ENCODE measurements at places on chromosomes 2 and 18.

- no peak for DNase-seq
Measured at GRCh38 chr2:162824304-162824703, 14.3 kb downstream of the KCNH7 start.

DNA sequence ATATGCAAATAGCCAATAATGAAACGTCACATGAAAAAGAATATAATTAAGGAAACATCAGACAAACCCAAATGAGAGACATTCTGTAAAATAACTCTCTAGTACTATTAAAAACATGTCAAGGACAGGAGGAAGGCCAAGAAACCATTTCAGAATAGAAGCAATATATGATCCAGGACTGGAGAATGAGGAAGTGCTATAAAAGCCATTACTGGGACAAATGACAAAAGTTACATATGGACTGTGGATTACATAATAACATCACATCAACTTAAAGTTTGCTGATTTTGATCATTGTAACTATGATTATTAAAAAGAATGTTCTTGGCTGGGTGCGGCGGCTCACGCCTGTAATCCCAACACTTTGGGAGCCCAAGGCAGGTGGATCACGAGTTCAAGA lies 81.3 kb downstream of the CRACDL start:
- DNase-seq = no peak

GRCh38 chr2:40178171-40178778 lies 273.6 kb downstream of the SLC8A1 start:
- DNase-seq = no peak

GRCh38 chr2:84832772-84833461 lies 48.0 kb downstream of the TRABD2A start:
- no peak for DNase-seq

GRCh38 chr2:99399063-99399462 lies 61.9 kb downstream of the EIF5B start:
- DNase-seq = no peak

- no peak for DNase-seq
Measured at GRCh38 chr2:120678251-120678650, 57.4 kb upstream of the GLI2 start.

DNA sequence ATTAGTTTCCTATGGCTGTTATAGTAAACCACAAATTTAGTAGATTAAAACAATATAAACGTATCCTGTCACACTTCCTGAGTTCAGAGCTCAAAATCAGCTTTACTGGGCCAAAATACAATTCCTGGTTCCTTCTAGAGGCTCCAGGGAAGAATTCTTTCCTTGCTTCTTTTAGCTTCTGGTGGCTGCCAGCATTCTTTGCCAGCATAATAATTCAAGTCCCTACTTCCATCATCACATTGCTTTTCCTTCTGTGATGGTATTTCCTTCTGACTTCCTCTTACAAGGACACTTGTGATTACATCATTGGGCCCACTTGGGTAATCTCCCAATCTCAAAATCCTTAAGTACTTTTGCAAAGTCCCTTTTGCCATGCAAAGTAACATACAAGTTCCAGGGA lies 40.6 kb downstream of the MOB4 start:
- DNase-seq = no peak

DNA sequence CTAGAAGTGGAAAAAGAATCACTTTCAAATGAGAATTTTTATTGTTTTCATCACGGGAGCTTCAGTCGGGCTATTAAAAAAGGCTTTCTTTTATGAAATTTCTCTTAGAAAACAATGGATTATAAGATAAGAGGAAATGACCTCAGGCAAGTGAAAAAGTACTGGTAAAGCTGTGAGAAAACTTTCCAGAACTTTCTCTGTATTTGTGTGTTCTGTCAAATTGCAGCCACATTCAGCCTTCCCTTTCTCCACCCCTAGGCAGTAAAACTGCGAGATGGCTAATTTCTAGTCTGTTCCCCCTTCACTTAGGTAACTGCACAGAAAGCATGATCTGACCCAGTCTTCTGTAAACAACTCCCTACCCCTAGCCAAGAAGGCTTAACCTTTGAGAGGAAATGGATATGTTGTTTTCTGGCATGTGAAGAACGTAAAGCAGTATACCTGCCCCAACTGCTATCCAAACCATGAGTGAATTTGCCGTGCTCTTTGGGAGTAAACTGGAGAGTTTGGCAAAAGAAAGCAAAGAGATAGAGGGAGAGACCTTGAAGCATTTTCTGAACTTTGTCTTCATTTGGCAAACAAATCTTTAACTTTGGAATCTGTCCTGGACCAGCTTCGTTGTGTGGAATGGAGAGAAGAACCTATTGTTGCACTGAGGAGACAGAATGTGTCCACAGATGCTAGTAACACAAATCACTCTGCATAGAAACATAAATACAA lies 105.4 kb downstream of the ETAA1 start:
- DNase-seq = no peak

DNA sequence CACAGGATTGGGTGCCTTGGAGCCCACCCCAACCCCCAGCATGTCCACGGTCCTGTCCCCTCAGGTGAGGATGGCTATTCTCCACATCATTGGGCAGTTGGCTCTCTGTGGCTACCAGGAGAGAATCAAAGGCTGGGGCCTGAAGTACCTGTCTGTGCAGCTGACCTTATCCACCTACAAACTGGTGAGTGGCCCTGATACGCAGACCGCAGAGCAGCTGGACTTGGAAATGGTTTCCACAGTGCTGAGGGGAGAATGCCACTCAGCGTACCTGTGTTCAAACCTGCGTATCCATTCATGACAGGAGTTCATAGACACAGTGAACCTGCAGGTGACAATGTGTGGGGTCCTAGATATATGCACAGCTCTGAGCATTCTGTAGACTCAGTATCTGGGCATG lies 21.6 kb downstream of the MROH2A start:
- no peak for DNase-seq

GRCh38 chr2:11743846-11744553 lies 2.4 kb upstream of the LPIN1 start:
- peak; percentile 85 for DNase-seq

GRCh38 chr2:109707281-109708147 lies 86.6 kb upstream of the RGPD5 start:
- no peak for DNase-seq

- DNase-seq = no peak
Measured at GRCh38 chr2:186595219-186595618, 5.4 kb downstream of the ITGAV start.

DNA sequence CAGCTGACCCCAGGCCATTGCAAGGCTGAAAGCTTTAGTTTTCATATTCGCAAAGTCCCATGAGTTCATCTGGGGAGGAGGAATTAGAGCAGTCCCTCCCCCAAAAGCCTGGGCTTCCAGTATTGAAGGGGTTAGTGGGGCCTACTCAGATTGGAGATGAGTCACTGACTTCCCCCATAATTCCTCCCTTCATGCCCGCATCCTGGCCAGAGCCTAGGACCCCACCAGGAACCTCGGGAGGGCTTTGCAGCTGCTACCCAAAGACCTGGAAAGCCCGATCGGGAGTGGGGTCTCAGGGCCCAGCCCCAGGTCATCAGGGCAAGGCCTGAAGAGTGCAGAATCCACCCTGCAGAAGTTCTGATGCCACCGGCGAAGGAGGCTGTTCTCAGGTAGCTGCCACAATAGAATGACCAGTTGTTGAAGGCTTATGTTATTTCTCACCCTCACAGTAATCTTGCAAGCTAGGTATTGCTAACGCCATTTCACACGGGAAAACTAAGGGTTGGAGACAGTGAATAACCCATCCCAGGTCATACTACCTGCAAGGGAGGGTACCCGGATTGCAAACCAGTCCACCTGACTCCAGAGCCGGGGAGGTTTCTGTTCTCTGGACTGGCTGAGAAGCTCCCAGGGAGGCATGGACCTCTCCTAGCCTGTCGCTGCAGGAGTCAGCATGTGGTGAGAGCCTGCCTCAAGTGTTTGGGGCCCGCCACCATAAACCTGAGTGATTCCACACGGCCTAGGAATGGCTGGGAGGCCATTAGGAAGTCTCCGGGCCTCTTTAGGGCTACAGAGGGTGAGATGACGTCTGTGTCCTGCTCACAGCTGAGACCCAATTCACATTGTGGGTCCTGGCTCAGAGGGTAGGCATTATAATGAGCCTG lies 5.8 kb upstream of the ARID5A start:
- no peak for DNase-seq

- no peak for DNase-seq
Measured at GRCh38 chr18:55534547-55534946, 53.4 kb downstream of the TCF4 start.

GRCh38 chr2:3703757-3704355 lies 481 bp downstream of the DCDC2C start:
- DNase-seq = no peak

- DNase-seq = no peak
Measured at GRCh38 chr2:240886023-240886565, 9.9 kb downstream of the MAB21L4 start.

- no peak for DNase-seq
Measured at GRCh38 chr2:66490588-66491001, 55.7 kb downstream of the MEIS1 start.

DNA sequence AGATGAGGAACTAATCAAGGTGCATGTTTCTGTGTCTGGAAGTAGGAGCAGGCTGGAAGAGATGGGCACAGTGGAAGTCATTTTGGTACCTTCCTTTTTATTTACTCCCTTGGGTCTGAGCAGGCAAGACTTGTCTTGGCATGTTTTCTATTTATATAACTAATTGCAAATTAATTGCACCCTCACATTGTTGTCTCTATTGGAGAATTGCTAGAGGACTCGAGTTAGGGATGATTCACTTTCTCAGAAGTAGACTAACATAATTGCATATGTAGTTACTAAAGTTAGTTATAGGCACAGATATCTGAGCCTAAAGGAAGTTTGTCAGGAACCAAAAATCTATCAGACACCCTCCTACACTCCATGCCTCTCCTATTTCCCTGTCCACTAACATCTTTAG lies 92.8 kb upstream of the NRP2 start:
- no peak for DNase-seq

DNA sequence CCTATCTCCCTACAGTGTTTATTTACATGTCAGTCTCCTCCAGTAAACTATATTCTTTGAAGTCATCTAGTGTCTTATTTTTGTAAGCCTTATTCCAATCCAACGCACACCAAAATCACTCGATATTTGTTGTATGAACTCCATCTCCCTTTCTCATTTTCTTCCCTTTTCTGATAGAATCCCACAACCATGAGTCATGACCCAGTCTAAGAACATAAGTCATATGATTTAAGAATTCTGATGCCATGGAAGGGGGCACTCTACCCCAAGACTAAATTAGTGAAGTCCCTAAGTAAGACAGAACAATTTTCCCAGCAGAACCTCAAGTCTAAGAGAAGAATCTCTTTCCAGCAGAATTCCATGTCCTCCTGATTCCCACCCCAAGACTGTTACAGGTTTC lies 5.4 kb downstream of the CHMP3 start:
- DNase-seq = no peak

GRCh38 chr2:31137211-31138036 lies 816 bp downstream of the GALNT14 start:
- DNase-seq = no peak

DNA sequence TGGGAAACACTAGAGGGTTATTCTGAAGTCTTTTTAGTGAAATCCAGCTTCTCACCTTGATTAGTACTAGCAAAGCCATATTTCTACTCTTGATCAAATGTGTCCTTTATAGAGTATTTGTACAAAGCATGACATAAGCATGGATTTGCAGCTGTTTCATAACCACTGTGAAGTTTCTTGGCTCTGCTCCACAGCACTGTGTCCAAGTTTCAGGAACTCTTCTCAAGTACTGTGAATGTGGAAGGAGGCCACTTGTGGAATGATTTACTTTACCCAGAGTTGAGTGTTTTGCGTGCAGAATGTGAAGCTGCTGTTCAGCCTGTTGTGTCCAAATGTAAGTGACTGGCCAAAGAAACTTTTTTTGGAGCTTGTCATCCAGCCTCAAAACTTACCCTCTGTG lies 16.2 kb upstream of the MAPRE2 start:
- DNase-seq = no peak

- DNase-seq = no peak
Measured at GRCh38 chr2:230097841-230098240, 29.1 kb upstream of the SLC16A14 start.

DNA sequence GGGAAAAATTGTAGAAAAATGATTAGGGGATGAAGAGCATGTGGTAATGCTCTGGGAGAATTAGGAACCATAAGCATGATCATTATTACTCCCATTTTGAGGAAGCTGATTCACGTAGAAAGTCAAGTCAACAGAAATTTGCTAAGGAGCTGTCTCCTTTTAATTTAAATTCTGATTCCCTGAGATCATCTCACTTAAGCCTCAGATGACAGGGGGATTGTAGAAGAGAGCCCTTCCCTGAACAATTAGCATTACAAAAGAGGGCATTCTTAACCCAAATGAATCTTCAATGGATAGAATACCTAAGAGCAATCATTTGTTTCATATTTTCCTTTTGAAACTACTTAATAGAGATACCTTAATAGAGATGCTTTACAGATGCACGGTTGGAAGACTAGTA lies 267.9 kb downstream of the NYAP2 start:
- DNase-seq = no peak

DNA sequence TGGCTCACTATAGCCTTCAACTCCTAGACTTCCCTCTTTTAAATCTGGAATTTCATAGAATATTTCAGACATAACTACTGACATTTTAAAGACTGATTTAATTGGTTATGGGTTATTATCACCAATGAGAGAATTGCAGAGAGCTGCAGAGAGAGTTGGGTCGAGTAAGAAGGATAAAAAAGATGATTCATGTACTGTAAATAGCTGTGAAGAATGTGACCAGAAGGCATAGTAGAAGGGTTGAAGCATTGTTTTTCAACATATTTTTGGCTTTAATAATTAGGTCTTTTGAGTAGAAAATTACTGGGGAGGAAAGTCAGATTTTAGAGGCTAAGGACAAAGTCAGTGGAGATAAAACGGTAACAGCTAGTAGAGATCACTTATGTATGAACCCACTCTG lies 503.2 kb upstream of the SLC8A1 start:
- DNase-seq = no peak

DNA sequence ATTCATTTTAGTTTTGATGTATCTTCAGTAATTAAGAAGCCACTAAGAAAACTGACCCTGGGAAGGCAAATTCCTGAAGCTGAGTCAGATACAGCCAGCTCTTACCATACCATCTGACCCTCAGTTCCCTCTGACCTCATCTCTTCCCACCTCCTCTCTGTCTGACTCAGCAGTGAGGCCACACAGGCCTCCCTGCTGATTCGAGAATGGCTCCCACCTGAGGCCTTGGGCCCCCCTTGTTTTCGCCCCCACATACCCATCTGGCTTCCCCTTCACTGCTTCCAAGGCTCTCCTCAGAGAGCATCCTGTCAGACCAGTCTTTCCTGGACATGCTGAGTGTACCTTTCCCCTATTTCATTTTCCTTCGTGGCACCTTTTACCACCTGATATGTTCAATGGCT lies 71.0 kb upstream of the CYP1B1 start:
- DNase-seq = no peak

- no peak for DNase-seq
Measured at GRCh38 chr2:39451954-39452353, 14.9 kb upstream of the MAP4K3 start.

- no peak for DNase-seq
Measured at GRCh38 chr18:22166069-22166950, 3.1 kb upstream of the GATA6 start.

GRCh38 chr2:8049851-8050571 lies 631.8 kb upstream of the ID2 start:
- no peak for DNase-seq

Measured in NCI-H1436 (cell line).